ENCODE measurements at places on chromosomes 1 and 21.

- DNase-seq, result no peak
These were observed at the start of gene GPX7 for GRCh38 chr1:52601991-52602855. TSS of gene GPX7 (plus strand) at chr1:52602371. CDS start at chr1:52602410, 39 bp downstream.

DNA sequence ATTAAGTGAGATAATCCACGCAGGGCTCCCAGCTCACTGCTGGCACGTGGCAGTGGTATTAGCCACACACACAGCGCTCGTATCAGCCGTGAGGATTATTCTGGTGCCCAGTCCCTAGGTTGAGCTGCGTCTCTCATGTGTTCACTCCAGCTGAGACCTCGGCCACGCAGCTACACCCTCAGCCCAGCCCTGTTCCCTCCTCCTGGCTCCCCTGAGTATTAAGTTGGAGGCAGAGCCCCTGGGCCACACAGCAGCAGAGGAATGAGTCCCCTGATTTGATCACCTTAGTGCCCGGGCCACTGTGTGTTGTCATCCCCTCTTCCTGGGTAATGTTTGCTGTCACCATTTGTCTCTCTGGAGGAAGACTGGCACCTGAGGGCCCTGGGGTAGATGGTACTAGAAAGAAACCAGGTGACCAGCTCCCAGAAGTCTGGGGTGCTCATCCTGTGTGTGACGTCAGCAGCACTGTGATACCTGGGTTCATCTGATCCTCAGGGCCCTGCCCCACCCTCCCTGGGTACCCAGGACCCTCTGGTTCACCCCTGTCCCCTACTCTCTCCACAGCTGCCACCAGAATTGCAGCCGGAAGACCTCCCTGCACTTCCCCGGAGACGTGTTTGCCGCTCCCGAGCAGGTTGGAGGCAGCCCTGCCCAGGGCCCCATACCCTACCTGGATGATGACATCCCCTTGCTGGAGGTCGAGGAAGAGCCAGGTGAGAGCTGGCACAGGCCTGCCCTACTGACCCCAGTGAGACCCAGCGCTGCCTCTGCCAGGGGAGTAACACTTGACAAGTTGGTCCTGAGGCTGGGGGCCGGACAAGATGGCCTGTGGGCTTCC is 40.1 kb downstream of the DISP3 start:
- no peak for DNase-seq

GRCh38 chr1:48099072-48099773 is 102.0 kb upstream of the TRABD2B start:
- no peak for DNase-seq

GRCh38 chr1:19635646-19636045 is 8.5 kb upstream of the NBL1 start:
- DNase-seq, result no peak

GRCh38 chr1:26820784-26821269 is 5.7 kb upstream of the ZDHHC18 start:
- DNase-seq, result no peak

DNA sequence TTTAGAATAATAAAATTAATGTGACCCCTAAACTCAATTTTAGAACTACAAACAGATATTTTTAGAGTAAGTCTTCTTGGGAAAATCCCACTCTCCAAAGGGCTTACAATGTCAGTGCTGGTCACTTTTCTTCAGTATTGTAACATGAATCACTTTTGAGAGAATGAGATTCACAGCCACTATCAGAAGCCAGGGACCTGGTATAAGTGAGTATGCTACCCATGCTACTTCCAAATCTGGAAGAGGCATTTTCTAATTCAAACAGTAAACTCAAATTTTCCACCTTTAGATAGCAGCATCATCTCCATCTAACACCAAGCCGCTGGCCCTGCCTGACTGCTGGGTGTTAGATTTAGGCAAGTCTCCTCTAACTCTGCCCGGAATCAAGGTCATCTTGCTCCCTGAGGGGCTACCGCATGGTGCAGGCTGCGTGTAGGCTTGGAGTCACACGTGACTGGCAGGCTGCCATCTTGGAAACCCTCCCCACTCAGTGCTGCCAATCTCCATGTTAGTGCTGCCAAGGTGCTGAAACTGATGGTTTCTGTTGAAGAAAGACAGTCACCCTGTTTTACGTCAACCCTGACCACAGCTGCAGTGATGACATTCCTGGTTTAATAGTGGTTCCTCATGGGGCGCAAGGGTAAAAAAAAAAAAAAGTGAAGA is 882.9 kb upstream of the B3GALT2 start:
- no peak for DNase-seq

DNA sequence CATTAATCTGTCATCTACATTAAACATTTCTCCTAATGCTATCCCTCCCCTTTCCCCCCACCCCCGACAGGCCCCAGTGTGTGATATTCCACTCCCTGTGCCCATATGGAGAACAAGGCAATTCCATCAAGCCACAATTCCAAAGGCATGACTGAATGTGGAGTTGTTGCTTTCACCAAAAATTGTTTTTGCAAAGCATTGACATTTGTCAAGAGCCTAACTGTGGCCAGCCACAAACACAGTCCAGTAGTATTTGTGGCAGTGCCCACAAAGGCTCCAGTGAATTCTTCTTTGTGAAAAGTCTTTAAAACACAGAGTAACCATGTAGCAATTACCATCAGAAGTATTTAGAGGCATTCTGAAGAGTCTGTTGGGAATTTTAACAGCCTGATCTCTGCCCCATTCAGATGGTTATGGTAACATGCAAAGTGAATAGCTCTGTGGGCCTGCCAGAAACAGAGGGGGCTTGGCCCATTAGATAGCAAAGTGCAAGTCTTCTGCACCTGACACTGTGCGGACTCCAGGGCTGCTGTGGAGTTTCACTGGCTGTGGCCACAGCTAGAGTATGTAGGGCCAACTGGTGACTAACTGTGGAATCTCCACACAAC is 11.6 kb upstream of the LRRC53 start:
- no peak for DNase-seq

GRCh38 chr1:175887521-175887920 is 144.1 kb upstream of the TNR start:
- DNase-seq, result no peak

DNA sequence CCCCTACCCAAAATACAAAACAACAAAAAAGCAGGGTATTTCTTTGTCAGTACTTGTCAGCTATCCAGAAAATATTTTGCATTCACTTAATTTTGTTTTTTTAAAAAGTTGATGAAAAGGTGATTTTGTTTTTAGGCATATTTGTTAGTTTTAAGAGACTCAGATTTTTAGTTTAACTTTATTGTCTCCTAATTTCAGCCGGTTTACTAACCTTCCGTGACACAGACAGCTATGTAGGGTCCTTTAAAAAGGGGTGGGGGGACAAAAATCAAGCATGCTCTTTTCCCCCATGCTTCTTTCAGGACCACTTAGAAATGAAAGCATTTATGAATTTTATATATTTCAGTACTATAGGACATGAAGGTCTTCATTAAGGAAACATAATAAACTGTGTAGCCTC is 1.6 kb downstream of the PBX1 start:
- DNase-seq, result no peak

DNA sequence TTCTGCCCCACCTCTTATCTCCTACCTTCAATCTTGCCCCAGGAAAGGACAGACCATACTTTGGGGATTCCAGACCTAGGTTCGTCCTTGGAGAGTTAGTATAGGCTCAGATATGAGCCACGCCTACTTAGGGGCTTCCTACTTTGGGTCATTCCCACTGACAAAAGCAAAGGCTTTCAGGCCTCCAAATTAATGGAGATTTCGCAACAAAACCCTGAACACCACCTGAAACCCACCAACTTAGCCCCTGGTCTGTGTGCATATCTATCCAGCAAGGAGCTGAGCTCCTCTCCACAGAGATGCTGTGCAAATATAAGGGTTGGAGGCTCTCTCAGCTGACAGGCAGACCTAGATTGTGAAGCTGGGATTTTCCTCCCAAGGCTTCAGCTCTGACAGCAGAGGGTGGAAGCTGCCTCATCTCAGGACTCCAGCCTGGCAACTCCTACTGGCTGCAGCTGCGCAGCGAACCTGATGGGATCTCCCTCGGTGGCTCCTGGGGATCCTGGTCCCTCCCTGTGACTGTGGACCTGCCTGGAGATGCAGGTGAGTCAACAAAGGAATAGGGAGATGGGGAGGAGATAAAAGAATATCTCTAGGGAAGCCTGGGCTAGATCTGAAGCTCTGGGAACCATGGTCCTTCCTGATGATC is 2.1 kb downstream of the MPL start:
- DNase-seq, result no peak

- no peak for DNase-seq
These were observed 129.5 kb downstream of the CAMTA1 start for GRCh38 chr1:6914706-6915105.

DNA sequence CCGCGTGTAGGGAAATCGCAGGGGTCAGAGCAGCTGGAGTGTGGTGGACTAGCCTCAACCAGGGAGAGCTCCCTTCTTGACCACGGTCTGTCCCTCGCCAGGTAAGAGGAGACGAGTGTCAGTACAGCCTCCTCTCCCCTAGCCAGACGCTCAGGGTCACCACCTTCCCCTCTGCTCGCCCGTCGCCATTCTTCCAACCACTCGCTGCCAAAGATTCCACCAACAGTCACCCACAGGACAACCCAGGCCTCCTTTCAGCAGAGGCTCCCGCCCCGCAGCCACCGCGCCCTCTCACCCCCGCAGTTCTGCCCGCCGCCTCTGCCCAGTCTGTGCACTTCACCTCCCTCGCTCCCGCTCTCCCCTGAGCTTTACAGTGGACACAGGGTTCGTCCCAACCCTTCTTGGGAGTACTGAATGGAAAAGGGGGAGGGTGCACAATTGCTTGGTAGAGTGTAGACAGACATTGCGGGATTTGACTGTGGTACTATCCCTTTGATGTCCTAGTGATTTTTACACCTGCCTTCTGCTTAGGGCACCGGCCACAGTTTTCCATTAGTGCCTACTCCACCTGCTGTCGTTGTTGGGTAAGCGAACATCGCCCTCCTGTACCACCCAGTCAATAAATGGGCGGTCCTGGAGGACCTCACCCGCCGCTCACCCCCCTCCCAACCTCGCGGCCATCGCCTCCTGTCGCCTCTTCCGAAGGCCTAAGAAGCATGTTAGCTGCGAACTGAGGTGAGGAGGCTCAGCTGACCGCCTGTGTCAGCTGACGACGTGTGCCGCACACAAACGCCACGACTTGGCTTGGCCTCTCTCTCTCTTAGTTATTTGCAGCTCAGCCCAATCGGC is 9.2 kb upstream of the NBPF11 start:
- no peak for DNase-seq

- DNase-seq, result no peak
These were observed 274.9 kb downstream of the NUF2 start for GRCh38 chr1:163596541-163597258.

DNA sequence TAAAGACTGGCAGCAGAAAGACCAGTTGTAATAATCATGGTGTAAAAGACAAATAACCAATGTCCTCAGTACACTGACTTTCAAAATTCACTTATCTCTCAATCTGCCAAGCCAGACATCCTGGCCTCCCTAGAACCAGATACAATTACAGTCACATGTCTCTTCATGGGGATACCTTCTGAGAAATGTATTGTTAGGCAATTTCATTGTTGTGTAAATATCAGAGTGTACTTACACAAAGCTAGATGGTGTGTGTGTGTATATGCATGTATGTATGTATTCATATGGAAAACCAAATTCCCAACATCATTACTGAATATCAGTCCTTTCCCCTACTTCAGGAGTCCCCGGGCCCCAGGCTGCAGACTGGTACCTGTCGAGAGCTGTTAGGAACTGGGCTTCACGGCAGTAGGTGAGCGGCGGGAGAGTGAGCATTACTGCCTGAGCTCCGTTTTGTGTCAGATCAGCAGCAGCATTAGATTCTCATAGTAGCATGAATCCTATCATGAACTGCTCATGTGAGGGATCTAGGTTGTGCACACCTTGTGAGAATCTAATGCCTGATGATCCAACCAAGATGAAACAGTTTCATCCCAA is 65.3 kb upstream of the ZNF326 start:
- DNase-seq, result no peak

DNA sequence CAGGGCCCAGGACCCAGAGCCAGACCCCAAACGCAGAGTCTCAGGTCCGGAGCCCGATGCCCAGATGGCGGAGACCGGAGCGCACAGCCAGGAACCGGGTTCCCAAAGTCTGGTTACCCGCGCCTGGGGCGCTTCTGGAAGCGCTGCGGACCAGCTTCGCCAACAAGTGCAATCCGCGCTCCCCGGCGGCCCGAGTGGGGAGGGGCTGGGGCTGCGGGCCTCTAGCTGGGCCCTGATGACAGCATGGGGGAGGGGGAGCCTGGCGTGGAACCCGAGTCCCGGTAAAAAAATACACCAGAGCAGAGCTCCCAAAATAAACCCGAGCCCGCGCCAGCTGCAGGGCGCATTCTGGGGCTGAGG is 494 bp downstream of the NT5C1A start:
- no peak for DNase-seq

- DNase-seq, result no peak
These were observed 286.8 kb upstream of the PLD5 start for GRCh38 chr1:242811092-242811840.

GRCh38 chr1:21641967-21642739 is 27.0 kb downstream of the RAP1GAP start:
- DNase-seq, result no peak

- DNase-seq, result no peak
These were observed 49.7 kb upstream of the NEK7 start for GRCh38 chr1:198107091-198107501.

DNA sequence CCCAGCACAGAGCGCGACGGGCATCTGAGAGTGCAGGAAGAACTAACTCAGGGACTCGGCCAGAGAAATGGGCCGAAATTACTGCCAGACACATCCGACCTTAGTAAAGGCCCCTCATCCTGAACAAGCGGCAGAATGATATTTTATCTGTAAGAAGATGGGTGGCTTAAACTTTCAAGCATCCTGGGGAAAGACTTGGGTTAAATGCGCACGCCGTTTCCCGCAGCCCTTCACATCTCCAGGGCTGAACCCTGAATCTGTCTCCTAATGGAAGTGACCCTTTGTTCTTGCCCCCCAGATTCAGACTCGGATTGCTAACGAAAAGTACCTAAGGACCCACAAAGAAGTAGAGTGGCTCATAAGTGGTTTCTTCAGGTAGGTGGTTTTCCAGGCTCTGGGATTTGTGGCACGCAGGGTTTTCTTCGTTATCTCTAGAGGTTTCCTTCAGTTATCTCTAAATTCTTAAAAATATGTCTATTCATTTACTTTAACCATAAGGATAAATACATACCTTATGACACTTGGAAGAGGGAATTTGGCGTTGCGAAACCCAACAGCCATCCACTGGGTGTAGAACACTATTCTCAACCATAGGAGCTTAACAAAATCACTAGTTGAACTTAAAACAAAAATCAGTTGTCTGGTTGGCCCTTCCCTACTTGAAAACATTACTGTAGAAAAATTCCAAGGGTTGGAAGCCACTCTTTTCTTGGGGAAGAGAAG is 627 bp downstream of the RIIAD1 start:
- no peak for DNase-seq
